NCI-H1092 (cell line): ENCODE measurements at places on chromosomes 2 and 18.

DNA sequence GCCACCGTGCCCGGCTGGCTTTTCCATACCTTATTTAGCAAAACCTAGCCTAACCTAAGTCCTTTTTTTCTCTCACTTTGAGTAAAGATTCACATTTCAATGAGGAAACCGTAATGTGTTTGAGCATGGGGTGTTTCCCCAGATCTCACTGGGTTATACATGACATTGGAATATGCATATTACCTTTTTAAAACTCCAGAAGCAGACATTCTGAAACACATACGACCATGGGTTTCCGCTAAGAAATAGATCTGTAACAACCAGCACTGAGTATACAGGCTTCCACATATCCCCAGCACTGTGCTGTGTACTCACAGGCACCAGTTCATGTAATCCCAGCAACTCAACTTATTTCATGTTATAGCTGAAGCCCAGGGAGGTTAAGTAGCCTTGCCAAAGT lies 41.0 kb upstream of the FOSL2 start:
- no peak for DNase-seq

DNA sequence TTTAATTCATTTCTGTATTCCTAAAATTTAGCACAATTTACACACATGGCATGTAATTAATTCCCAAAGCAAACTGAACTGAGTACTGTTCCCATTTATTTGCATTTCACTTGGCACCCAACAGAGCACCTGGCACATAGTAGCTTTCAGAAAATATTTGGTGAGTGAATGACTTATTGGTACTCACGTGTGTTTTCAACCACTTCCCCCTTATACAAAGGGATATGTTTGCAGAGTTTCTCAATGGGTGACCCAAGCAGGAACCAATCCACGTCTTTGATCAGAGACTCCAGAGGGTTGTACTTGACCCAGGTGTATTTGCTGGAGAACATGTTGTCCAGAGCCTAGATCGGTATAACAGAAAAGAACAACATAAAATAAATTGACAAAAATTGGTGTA lies 6.6 kb downstream of the GKN2 start:
- DNase-seq: peak; percentile 25

DNA sequence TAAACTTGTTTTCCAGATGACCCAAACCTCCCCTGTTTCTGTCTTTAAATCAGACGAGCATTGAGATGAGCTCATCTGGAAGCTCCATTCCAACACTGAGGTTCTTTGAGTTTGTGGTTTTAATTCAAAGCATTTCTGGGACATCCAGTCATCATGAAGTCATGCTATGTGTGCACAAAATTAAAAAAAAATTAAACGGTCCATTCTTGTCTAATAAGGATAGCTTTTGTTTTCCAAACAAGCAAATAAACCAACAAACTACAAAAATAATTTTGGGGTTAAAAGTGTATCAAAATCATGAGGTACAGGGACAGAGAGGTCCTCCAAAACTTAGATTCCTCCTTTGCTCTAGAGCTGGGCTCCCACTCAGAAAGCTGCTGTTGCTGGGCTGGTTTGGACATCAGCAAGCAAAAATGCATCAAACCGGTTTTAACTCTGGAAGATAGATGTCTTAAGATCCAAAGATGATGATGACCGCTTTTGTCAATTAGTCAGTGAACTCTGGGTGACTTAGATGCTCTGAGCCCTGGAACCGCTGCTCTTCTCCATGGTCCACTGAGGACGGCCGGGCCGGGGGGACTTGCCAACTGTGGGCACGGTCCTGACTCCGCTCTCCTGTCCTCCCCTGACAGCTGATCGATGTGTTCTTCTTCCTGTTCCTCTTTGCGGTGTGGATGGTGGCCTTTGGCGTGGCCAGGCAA lies 65.4 kb downstream of the TRPM8 start:
- DNase-seq: no peak

- no peak for DNase-seq
Observed at GRCh38 chr2:38648107-38648761, 17.7 kb upstream of the GALM start.

GRCh38 chr2:241092677-241093076 lies 9.4 kb downstream of the MTERF4 start:
- DNase-seq: no peak

DNA sequence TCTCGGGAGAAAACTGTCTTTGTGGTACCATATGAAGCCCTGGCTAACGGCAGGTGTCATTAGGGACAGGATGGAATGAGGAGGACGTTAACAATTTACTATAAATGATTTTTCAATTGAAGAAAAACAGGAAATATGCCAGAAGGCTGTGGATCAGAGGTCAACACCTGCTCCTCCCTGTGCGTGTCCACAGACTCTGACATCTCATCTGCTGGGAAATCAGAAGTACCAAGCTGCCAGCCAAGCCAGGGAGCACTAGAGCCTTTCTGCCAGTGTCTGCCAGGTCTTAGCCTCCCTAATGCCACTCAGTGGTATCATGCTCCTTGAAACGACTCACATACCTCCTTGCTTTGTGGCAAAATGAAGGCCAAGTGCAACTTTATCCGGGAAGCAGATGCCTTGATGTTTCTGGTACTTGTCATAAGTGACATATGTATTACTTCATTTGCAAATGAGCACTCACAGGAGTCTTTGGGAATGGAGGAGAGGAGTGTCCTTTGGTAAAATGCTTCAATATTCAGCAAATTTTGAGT lies 541.1 kb downstream of the SATB2 start:
- peak; percentile 4 for DNase-seq

- no peak for DNase-seq
Observed at GRCh38 chr2:180554330-180554729, 426.1 kb upstream of the UBE2E3 start.

GRCh38 chr2:26612034-26612433 lies 29.1 kb downstream of the CIB4 start:
- no peak for DNase-seq

DNA sequence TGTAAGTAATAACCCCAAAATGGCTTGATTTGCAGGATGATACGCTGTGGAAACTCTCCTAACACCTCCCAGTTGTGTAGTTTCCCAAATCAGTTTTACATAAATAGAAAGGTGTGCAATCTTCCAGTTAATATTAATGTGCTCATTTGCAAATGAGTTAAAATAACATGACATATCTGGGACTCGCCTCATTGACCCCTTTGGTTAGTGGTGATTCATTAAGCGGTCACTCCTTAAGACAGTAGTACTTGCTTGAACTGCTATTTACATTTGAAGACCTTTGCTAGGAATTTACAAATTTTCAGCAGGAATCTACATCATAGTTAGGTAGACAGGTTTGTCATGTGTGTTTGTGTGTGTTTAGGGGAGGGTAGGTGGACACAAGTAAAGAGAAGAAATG lies 1367.7 kb upstream of the CELF4 start:
- no peak for DNase-seq

GRCh38 chr2:120436460-120436739 lies 90.5 kb downstream of the INHBB start:
- DNase-seq: no peak

DNA sequence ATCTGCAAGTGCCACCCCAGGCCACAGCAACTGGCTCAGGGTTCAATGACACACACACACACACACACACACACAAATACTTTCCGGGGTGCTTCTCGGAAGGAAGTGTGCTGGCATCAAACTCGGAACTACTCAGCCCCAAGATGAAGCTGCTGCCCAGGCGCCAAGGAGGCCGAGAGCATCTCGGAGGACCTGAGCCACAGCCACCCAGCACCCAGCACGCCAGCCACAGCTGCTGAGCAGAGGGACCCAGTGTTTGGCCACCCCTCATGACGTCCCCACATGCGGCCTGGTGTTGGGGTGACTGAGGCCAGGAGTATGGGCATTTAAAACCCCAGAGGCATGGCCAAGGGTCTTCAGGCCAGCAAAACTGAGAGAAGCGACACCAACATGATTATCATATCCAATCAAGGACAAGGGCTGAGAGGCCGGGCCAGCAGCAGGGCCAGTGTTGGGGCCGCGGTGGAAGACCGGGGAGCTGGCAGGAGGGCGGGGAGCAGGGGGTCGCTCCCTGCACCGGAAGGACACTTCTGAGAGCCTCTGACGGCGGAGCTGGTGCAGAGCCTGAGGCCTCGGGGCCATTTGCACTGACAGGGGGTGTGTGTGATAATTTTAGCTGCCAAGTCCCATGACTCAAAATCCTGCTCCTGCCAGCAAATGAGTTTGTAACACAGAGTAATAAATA lies 61.8 kb downstream of the BIN1 start:
- no peak for DNase-seq

- DNase-seq: no peak
Observed at GRCh38 chr2:208249296-208249695, 5.6 kb downstream of the IDH1 start.

DNA sequence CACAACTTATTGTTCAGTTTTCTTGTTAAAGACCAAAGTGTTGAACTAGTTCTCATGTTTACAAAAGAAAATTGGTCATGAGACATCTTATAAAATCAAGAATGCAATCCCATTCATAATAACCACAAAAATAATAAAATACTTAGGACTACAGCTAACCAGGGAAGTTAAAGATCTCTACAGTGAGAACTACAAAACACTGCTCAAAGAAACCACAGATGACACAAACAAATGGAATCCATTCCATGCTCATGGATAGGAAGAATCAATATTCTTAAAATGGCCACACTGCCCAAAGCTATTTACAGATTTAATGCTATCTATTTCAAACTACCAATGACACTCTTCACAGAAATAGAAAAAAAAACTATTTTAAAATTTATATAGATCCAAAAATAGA lies 1354.8 kb upstream of the CDH2 start:
- DNase-seq: no peak

DNA sequence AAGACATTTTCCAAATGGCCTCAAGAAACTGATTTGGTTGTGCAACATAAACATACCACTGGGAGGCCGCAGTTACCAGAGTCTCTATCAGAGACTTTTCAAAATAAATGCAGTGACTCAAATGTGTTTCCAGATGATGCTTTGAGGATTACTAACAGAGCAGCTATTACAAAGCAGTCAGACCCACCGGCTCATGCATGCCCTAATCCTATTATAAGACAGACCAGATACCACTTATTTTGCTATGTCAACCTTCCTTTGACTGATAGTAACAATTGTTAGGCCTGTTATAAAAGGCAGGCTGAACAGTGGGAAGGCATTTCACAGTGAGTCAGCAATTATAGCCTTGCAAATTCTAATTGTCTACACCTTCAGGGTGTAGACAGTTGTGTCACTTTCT lies 217.7 kb downstream of the LRRTM1 start:
- DNase-seq: no peak

DNA sequence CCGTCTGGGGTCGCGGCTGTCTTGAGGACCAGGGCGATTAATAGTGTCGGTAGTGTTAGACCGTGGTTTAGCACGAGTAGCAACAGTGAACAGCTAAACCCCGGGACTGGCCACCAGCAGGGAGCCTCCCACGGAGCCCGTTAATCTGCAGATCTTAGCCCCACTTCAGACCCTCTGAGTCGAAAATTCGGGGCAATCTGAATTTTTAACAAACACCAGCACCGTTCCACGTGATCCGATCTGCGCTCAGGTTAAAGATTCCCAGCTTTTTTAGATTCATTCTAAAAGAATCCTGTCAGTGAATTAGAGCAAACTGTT lies 479 bp upstream of the ATP5F1A start:
- no peak for DNase-seq

DNA sequence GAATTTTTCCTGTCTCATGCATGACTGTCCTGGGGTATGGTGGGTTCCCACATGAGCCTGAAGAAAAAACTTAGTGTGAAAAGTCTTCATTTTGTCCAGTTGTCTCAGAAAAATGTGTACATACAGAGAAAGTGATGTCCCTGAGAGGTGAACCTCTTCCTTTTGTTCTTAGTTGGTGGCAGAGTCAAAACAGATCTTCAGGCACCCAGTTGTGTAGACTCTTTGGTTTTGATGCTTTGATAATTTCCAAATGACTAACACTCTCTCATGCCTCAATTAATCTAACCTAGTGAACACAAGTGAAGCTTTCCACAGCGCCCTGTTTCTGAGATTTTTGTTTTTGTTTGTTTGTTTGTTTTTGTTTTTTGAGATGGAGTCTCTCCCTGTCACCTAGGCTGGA lies 273.5 kb downstream of the PIK3C3 start:
- DNase-seq: no peak

DNA sequence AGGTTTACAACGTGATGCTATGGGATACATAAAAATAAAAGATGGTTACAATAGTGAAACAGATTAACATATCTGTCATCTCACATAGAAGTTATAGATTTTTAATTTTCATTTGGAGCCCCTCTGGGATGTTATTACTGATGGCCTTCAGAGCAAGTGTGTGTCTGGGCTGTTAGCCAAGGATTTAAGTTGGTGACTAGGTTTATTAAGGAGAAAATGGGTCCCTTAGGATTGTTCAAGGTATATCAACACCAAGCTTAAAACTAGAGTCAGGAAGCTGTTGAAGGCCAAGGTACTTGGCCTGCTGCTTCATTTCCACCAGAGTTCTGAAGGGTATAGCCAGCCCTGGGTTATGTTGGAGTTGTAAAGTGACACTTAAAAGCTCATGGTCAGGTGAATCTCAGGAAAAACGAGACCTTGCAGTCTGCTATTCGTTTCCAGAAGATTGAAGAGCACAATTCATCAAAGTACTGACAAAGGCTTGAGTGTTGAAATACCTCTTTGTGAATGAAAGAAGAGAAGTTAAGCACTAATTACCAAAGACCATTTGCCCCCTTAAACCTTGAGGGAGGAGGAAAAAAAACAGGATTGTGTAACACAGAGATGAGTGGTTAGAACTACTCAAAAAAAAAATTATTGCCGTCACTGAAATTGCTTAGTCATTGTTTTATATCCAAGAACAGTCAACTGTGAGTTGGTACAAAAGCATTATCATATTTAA lies 48.4 kb downstream of the MAP2 start:
- DNase-seq: no peak

DNA sequence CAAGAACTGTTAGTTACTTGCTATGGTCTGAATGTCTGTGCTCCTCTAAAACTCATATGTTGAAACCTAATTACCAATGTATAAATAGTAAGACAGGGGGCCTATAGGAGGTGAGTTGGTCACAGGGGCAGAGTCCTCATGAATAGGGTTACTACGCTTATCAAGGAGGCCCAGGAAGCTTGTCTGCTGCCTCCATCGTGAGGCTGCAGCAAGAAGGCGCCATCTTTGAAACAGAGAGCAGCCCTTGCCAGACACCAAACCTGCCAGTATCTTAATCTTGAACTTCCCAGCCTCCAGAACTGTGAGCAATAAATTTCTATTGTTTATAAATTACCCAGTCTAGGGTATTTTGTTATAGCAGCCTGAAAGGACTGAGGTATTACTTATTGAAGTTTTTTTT lies 79.1 kb downstream of the TGIF1 start:
- DNase-seq: no peak

- DNase-seq: no peak
Observed at GRCh38 chr18:26734760-26735159, 130.7 kb downstream of the AQP4 start.

- DNase-seq: no peak
Observed at GRCh38 chr2:190050001-190050400, 12.5 kb downstream of the MSTN start.

DNA sequence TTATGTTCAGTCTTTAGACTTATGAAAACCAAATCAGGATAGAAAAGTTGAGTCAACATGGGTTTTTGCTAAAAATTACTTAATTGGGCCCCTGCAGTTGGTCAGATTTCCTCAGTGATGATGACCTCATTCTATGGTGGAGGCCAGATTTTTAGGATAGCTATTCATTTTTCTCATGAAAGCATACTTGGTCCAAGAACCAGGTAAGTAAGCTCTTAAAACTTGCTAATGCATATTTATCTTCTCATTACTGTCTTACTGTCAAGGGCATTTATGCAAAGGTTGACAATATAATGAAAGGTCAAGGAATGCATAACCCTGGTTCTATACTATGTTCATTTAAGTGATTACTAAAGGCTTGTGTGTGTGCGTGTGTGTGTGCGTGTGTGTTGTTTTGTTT lies 650.6 kb downstream of the SATB2 start:
- DNase-seq: no peak

GRCh38 chr2:64201151-64201550 lies 56.9 kb upstream of the PELI1 start:
- no peak for DNase-seq
